ENCODE measurements at places on chromosomes 2 and 18.

- no peak for DNase-seq
Measured at GRCh38 chr2:164655750-164656149, 34.5 kb upstream of the GRB14 start.

DNA sequence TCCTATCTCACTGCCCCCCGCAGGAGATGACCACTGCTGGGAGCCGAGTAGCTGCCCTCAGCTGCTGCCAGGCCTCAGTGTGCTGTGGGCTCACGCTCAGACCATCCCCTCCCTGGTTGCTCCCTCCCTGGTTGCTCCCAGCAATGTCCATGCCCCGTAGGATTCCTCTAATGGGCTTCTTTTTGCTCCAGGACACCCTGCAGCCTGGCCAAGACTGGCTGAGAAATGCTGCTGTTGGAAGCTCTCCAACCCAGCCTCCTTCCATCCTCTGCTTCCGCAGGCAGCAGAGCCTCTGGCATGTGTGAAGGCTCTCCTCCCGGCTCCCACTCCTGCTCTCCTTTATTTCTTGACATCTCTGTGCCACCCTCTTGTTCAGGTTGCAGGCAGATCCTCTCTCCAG lies 48.6 kb downstream of the SOX11 start:
- DNase-seq, result no peak

DNA sequence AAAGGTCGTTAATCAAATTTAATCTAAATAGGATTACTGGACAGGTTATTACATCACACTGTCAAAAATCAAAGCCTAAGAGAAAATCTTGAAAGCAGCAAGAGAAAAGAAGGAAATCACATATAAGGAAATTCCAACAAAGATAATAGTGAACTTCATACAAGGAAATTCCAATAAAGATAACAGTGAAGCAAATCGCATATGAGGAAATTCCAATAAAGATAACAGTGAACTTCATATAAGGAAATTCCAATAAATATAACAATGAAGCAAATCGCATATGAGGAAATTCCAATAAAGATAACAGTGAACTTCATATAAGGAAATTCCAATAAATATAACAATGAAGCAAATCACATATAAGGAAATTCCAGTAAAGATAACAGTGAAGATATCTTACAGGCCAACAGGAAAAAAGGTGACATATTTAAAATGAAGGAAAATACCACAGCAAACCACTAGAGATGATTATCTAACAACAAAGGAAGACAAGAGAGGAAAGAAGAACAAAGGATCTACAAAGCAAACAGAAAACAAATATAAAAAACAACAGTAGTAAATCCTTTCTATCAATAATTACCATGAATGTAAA lies 787.7 kb downstream of the CCDC85A start:
- no peak for DNase-seq

- DNase-seq, result no peak
Measured at GRCh38 chr2:37873749-37874330, 51.2 kb upstream of the RMDN2 start.

- DNase-seq, result no peak
Measured at GRCh38 chr18:47975105-47975504, 44.6 kb upstream of the SMAD2 start.

DNA sequence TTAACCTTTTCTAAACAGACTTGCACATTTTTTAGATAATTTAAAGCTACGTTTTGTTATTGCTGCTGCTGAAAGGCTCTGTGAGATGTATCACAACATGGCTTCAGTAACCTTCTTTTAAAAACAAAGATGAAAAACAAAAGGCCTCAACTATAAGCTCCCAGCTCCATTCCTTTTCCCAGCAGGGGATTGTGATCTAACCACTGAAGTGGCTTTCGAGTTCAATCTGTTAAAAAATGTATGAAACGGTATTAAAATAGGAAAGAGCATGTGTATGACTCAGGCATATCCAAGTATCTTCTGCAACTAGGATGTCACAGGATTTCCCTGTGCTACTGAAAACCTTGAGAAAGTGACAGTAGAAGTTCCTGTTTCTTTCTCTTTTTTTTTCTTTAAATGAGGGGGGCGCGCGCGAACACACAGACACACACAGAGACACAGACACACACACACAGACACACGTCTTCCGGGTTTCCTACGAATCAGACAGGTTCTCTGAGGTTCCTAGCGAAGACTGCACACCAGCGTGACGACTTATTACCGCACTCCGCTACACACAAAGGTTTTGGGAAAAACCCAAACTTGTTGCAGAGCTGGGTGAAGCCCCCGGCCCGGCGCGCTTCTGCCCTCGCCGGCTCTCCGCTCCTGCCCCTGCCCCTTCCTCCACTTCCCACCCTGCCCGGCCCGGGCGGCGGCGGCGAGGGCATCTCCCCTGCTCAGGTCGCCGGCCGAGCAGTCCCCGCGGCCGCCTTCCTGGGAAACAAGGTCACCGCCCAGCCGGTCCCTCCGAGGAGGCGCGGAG lies 86.8 kb downstream of the RBMS1 start:
- peak; percentile 39 for DNase-seq

- peak; percentile 38 for DNase-seq
Measured at GRCh38 chr2:170324640-170325046, 146.7 kb downstream of the MYO3B start.

- no peak for DNase-seq
Measured at GRCh38 chr2:29047083-29047845, 27.1 kb downstream of the PCARE start.

DNA sequence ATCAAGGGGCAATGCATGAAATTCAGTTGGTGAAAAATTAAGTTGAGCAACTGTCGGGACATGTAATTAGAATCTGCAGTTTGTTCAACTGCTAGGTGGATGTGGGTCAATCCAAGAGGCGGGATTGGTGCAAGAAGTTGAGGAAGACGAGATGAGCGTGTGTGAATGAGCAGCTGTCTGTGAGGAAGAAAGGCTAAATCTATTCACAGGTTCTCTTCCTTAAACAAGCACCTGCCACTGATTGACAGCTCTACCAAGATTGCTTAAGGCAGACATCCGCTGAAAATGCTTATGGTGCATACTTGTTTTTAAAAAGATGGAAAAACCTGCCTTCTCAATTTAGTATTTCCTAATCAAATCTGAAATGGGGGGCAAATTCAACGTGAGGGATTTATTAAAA lies 323.4 kb upstream of the THUMPD2 start:
- no peak for DNase-seq

DNA sequence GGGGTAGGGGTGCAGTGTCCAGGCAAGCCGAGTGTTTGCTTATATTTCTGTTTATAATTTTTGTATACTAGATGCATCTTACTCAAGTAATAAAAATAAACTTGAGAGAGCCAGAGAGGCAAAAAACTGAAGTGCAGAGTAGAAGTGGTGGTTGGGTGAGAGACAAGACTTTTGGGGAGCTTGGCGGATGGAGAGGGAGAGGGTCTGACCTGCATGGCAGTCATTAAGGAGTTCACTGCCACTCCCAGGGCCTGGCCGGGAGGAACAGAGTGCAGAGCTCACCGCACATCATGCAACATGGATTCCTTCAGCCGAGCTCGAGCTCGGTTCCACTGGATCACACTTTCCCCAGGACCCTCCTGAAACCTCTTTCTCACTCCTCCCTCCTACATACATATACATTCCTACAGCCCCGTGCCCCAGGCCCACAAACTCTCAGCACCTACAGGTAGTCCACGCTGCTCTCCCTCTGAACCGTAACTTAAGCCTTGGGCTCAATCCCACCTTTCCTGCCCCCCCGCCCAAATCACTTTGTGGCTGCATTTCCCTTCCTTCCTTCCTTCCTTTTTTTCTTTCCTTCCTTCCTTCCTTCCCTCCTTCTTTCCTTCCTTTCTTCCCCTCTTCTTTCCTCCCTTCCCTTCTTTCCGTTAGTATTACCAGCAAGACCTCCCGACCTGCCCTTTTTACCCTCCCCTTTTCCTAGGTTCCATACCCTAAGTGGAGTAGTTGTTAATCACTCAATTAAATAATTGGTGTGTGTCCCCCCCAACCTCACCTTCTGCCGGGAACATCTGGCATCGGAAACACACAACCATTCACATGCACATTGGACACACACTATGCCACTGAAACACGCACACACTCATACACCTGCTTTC lies 37.1 kb upstream of the ATP6V1B1 start:
- no peak for DNase-seq

DNA sequence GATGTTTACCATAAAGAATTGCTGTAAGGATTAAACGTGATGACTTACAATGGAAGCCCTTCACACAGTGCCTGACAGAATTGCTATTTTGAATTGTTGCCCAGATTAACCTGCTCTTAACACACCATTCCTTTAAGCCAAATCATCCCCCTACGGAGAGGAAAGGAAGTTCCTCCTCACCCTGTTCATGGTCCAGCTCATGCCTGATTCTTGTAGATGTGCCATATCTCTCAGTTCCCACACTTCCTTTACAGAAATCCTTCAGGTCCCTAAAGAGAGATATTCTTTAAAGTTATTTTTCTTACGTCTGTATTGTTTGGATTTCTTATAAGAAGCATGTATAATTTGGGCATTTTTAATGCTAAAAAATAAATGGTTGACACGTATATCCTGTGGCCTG lies 127.5 kb upstream of the DAPL1 start:
- DNase-seq, result peak; percentile 26

DNA sequence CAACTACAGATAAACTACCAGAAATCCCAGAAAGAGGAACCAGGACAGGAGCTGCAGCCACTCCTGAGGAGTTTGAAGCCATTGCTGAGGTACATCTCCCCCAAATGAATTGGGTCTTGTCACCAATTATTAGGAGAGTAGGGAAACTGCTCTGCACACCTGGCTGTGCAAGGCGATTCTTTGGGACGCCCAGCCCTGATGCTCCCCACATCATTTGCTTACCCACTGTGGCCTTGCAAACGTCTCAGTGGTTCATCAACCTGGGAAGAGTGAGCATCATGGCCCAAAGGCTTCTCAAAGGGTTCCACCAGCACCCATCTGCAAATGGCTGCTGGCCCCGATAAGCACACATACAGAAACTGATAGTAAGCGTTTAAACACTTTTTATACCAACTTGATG lies 21.8 kb upstream of the DCDC2C start:
- DNase-seq, result no peak

DNA sequence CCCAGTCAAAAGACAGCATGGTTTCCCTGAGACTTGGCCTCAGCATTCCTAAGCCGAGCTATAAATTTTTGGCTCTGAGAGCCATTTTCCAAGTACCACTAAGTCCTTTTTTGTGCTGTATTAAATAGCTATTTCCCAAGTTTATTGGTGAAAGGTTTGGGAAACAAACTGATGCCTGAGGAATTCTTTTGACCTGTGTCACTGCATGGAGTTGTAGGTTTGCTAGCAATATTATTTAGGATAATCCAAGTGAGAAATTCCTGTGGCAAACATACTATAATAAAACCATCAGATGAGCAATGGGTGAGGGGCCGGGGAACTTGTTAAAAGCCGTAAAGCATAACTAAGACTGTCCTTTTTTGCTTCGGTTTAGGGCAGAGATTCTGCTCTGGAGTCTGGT lies 28.4 kb downstream of the ARHGAP28 start:
- DNase-seq, result no peak

- no peak for DNase-seq
Measured at GRCh38 chr2:96099861-96100798, 16.2 kb downstream of the ADRA2B start.

- no peak for DNase-seq
Measured at GRCh38 chr18:28581521-28582071, 404.7 kb upstream of the CDH2 start.

GRCh38 chr2:30757749-30758148 lies 49.5 kb downstream of the CAPN13 start:
- no peak for DNase-seq

GRCh38 chr2:136131484-136131960 lies 13.6 kb upstream of the CXCR4 start:
- DNase-seq, result no peak

- peak; percentile 64 for DNase-seq
Measured at GRCh38 chr2:189210250-189211087, 30.9 kb upstream of the COL5A2 start.

DNA sequence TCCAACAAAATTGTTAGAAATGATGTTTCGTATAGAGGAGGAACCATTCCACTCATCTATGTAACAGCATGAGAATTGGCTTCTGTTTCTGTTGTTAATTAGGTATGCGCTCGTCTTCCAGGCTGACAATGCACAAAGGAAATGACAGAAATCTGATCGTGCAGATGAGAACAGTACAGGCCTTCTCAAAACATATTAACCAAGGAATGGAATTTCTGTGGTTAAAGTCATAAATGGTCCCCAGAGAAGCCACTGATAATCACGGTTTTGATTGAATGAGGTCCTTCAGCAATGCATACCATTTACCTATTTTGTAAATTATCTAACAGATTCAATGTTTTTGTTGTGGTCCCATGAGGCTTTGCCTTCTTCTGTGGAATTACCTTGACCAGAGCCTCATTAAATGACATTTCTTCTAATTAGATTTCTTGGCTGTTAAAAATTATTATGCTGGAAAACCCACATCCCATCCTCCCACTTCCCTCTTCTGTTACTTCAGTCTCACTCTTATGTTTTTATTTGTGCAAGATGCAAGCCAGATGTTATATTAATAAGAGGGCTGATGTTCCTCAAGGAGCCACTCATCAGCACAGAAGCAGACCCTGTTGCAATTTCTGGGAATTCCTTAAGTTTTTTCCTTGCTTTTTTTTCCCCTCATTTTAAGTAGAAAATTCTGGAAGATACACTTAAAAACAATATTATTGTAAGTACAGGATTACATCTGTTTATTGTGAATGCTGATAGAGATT lies 395.8 kb downstream of the PID1 start:
- DNase-seq, result no peak

GRCh38 chr2:20972792-20973565 lies 70.9 kb downstream of the APOB start:
- peak; percentile 38 for DNase-seq

DNA sequence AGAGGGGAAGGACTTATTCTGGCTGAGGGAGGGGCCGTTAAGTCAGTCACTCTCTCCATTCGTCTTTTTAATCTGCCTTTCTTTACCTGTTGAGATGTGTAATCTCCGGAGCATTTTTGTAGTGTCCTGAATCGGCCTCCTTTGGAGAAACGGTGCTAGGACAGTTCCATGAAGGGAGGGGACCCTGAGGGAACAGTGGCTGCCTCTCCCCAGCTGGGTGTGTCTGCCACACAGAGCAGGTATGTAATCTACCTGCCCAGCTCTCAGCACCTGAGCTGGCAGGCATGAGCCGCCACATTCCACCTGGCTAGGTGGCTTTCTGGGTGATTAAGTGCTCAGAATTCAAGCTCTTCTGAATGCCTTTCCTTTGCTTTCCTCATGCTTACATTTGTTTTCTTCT lies 131.2 kb downstream of the WDSUB1 start:
- no peak for DNase-seq

- DNase-seq, result no peak
Measured at GRCh38 chr18:79961527-79962291, 2.7 kb upstream of the HSBP1L1 start.

DNA sequence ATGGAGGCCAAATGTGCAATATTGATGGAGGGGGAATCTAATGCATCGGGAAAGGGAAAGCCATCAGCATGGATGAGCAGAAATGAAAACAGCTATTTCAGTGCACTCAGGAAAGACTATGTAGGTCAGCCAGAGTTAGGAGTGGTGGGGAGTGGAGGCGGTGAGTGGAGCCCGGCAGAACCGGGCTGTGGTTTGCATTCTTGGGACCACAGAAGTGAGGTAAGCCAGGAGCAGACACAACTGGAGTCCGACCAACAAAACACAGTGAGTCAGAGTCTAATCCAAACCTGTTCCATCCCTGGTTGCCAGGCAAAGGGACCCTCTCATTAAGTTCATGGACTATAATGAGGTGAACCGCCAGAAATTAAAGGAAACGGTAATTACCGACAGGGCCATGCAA lies 61.1 kb upstream of the RAB12 start:
- DNase-seq, result peak; percentile 43

- no peak for DNase-seq
Measured at GRCh38 chr2:8889978-8890377, 52.6 kb upstream of the KIDINS220 start.

Measured in AG08396 (cell line).